NCI-H526 treated with DMSO at 0.1 percent for 48 hours (cell line): ENCODE measurements at places on chromosomes 4 and X.
A peak's percentile ranks its signal among the peaks of the same experiment; 100 is the strongest.

DNA sequence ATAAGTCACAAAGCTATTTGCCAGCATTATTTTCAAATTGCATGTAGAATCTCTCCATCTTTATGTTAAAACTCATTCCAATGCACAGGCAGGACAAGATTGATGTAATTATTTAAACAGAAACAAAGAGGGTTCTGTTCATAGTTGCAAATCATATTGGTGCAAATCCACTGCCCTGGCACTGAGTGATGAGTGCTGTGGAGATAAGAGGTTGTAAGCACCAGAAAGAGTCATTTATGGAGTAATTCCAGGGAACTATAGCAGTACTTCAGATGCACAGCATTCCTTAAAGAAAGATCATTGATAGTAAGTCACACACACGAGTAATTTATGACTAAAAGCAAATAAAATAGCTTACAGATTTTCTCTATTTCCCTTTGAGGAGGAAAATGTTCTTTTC, 337.7 kb upstream of the CTSO start:
- DNase-seq = no peak

DNA sequence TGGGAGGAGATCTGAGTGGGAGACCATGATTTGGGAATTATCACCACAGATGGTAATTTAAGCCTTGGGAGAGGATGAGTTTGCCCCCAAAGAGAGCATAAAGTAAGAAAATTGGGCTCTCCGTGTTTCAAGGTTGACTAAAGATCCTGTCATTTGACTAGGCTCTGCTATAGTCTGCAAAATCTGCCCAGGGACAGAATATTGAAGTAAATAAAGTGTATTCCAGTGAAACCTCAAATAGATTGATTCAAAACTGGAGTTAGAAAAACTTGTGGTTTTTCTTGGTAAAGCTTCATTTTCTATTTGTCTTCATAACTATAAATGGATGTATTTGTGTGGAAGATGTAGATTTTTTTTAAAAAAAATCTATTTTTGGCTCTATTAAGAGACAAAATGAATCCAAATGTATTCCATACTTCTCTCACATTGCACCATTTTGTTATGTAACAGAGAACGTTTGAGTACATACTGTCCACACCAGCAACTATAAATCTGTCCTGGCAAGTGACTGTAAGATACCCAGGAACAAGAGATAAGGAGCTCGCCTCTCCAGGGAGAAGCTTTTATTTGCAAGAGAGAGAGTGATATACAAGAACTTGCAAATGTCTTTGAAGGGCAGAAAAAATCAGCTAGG, 170.2 kb downstream of the CBR4 start:
- DNase-seq = no peak

DNA sequence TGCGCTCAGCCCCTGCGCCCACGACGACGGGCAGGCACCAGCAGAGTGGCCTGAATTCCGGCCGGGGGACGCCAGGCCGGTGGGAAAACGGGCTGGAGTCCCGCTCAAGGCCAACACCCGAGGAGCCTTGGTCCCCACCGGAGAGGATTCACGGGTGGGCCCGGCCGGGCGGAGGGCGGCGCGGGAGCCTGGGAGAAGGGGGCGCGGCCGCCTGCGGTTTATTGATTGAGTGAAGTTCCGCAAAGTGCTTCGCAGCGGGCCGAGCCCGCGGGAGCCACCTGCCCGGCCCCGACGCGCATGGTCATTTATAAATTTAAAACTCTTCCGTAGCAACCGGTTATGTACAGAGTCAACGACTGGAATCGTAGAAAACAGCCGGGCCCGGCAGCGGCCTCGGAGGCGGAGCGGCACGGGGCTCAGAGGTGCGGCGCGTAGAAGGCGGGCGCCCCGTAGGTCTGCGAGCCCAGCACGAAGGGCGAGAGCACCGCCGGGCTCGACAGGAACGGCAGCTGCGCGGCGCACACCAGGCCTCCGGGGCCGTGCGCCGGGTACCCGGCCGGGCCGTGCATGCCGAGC, 3.6 kb downstream of the NKX1-1 start:
- no peak for DNase-seq

- no peak for DNase-seq
These were observed 112.8 kb upstream of the ATXN3L start for GRCh38 chrX:13432414-13433297.

- DNase-seq = no peak
These were observed 203.1 kb downstream of the LARP7 start for GRCh38 chr4:112840061-112840460.

DNA sequence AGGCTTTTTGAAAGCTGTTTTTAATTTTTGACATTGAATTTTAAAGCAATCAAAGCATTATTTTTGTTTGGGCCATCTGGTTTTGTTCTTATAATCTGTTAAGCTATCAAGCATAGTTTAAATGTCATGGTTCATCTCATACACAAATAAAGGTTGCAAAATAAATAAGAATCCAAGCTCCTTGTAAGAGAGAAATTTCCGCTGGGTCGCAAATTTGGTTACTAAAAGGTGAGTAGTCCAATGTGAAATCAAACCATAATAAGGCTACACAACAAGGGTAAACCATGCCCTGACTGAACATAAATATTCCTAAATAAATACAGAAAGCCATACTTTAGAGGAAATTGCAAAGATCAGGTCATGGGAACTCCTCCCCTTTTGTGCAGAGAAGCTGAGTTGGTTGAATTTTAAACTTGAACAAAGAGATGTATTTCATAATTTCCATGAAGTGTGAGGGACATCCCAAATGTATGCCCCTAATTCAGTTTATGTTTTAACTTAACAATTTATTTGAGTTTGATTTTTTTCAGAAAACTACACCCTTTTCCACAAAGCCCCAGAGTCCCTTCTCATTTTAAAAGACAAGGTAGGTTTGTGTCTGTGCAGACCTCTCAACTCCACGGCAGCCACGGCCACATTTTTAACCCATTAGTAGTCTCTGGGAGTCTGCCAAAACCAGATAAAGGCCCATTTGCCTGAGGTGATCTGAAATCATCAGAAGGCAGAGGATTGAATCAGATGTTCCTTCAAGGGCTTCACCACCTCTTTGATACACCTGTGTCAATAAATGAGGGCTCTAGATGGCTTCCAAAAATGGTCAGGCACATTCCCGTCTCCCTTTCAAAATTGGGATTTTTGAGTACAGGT, 85.2 kb downstream of the PLAC1 start:
- DNase-seq = no peak

GRCh38 chr4:27428661-27429060, 568.0 kb downstream of the STIM2 start:
- no peak for DNase-seq

DNA sequence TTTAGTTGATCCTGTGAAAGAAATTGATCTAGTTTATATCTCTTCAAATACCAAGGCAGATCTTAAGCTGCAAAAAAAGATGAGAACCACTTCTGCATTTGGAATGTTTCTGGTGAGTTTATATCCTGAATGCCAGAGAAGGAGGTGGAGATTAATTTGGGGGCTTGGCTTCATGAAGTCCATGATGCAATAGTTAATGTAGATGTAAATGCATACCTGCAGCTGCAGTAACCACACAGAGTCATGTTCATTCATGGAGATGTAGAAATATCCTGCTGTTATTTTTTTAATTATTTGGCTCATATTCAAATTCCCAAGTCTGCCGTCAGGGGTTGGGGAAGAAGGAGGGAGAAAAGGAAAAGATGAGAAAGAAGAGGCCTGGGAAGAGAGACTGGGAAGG, at the start of gene SULT1E1:
Gene SULT1E1 (minus strand): TSS at position 94 of the 400 bp plus-strand sequence. CDS start 2,501 bp downstream, outside the sequence.
- no peak for DNase-seq

DNA sequence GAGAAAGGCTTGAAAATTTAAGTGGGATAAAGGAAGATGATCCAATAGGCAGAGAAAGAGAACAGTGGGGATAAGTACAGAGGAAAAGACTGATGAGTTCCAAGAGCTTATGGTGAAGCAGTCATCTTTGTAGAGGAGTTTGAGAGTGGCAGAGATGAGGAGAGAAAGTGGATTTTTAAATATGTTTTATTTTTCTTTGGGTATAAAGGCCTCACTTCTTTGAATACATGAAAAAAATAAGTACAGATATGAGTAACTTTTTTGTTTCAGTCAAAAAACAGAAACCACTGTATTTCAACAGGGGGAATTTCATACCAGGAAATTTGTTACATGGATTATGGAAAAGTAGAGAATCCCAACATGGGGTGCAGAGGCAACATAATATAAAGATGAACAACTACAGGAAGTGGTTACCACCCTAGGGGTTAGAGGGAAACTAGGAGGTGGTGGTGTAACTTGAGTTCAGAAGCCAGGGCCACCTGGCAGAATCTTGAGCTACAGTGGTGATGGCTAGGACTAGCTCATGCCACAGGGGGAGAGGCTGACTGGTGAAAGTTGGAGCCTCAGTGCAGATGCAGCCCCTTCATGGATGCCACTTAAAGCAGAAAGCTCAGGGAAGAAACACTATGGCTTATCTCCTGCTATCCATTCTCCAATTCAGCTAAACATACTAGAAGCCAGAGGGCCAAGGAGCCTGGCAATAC, 3.4 kb upstream of the CYBB start:
- DNase-seq = no peak

GRCh38 chrX:155715141-155715540, 102.4 kb upstream of the TMLHE start:
- DNase-seq = no peak

GRCh38 chrX:24225265-24225664, 75.7 kb downstream of the ZFX start:
- DNase-seq = no peak

- DNase-seq = no peak
These were observed 108.6 kb downstream of the TBL1X start for GRCh38 chrX:9573282-9574106.

DNA sequence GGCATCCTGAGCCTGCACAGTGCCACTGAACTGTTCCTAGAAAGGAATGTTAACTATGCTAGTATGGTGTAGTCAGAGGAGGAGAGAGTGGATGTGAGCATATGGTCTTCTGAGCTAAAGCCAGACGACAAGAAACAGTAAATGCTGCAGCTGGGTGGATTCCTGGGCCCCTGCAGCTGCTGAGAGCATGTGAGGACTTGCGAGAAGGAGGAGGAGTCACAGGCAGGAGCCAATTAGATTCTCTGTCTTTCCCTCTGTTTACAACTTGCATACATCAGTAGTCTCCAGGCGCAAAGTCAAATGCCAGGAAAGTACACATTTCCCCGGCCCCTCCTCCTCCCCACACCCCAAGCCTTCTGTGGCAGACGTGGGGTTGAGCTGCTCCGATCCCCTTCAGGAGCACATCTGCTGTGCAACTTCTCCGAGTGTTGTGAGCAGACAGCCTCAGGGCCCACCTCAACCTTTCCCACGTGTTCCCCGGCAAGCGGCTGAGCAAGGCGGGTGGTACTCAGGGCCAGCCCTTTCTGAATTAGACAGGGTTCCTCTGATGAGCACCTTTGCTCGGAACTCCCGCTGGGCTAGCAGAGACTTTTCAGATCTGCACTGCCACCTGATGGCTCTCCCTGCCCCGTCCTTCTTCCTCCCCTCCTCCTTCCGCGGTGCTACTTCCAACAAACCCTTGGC, 108.7 kb upstream of the ATP6AP2 start:
- DNase-seq = peak; percentile 83

DNA sequence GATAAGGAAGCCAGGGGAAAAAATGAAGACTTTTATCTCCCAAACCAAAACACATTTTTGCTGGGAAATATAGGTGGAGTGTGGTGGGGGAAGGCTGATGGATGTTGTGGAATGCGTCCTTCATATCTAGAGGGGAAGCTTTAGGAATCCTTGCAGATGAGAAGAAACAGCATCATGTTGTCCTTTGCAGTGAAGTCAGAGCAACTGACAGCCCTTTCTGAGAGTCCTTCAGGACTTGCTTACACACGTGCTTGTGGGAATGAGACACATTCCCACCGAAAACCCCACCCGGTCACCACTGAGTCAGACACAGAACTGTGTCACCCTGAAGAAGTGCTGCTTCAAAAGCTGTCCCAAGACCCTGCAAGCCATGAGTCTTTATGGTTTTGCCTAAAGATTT, 81.5 kb downstream of the SHROOM2 start:
- DNase-seq = no peak

DNA sequence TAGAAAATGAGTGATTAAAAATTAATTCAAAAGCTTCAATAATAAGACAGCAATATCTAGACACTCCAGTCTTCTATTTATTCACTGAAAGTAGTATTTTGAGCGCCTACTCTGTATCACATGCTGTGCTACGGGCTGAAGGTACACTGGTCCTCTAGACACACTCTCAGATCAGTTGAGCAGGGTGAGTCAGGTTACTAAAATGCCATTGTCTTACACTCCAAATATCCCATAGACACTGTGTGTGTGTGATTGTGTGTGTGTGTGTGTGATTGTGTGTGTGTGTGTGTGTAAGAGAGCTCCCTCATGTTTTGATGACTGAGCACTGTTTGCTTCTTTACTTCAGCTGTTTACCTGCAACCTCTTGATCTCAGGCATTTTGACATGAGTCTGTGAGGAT, 342.8 kb upstream of the BOD1L1 start:
- DNase-seq = no peak

- no peak for DNase-seq
These were observed 5.1 kb upstream of the ING2 start for GRCh38 chr4:183499801-183500200.

- no peak for DNase-seq
These were observed 14.1 kb downstream of the NSG1 start for GRCh38 chr4:4401036-4401435.

GRCh38 chr4:7693711-7694110, 245.9 kb downstream of the AFAP1 start:
- no peak for DNase-seq

DNA sequence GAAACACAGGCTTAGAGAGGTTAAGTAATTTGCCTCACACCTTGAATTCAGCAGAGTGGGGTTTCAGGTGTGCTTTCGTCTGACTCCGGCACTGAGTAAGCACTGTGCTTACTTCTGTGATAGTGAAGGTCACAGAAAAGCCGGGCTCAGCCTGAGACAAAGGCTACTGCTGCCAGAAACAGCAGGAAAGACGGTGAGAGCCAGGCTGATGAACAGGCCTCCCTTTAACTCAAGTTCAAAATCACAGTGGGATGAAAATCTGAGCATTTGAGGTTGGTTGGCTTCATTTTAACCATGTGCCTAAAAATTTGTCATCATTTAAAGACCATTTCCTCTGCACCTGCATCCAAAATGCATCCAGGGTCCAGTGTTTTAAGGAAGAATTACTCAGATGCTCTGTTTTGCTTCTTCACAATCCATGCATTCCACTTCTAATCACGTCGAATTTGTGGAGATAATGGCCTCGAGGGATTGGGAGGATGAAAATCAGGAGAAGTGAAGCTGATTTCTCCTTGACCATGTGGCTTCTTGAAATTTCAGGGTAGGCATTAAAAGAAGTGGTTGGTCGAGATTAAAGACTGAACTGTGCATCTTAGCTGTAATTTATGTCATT, 121.2 kb upstream of the LNX1 start:
- no peak for DNase-seq

DNA sequence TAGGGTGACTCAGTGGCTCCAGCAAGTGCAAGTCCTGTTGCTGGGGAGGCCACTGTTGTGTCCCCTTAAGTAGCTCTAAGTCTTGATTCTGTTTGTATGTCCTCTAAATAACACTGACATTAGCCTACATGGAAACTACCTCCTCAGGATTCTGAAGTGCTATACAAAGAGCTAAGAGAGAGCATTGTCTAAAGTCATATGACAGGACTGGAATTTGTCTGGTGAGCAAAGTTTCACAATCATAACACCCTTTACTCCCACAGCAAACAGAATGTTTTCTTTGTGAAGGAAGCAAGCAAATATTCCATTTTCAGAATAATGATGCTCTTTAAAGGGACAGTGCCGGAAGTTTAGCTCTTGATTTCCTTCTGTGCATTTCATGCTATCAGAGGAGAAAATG, 23.4 kb upstream of the CT47A1 start:
- no peak for DNase-seq

- no peak for DNase-seq
These were observed 34.2 kb downstream of the TSC22D3 start for GRCh38 chrX:107741404-107741790.
